ENCODE measurements at places on chromosomes 3 and 15.
A peak's percentile ranks its signal among the peaks of the same experiment; 100 is the strongest.

DNA sequence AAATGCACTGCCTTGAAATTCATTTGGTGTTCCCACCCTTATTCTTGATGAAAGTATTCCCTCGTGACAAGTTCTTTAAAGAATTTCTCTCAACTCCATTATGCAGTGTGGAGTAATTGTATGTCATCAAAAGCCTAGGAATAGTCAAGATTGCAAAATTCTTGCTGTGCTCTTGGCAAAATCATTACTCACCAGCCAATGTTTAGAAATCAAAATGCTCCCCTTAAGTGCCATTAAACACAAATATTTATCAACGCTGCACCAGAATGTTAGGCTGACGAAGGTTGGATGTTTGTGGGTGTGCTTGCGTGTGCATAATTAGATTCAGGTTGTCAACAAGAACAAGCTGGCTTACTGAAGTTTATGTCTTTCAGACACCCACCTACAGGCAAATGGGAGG is 40.5 kb downstream of the SST start:
- no peak for DNase-seq

DNA sequence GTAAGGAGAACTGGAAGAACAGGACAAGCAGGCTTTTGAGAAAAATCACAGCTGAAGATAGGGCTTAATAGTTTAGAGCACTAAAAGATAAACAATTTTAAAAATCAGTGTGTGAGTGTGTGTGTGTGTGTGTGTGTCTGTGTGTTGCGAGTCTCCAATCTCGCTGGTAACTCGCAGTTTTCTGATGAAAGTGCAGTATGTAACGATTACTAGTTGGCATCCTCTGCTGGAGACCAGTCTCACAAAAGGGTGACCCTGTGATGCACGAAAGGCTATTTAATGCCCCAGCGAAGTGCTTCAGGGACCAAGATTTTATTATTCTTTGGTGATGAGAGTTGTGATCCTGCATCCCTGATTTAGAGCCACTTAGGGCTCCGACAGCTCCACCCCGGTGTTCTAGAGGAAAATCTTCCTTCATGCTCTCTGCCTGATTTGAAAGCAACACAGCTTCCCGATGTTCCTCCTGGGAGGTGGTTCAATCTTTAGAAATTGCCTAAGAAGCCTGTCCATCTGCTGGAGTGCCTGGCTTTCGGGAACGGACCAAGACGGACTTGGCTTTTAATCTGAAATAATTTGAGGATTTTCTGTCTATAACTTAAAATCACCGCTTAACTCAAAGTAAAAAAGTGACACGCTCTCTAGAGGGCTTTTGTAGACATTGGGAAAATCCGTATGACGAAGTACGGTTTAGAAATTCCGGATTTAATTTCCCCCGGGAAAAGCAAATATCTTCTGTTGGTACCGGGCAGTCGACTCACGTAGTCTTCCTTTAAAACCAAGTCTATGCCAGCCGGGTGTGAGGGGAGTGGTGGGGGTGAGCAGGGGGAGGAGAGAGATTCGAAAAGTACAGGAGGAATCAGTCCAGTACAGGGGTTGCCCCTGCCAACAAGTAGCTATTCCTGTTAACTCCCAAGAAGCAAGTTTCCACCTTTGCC is 1.1 kb upstream of the ALCAM start:
- no peak for DNase-seq

- DNase-seq, result no peak
Observed at GRCh38 chr15:100920516-100921135, 1.5 kb downstream of the LRRK1 start.

DNA sequence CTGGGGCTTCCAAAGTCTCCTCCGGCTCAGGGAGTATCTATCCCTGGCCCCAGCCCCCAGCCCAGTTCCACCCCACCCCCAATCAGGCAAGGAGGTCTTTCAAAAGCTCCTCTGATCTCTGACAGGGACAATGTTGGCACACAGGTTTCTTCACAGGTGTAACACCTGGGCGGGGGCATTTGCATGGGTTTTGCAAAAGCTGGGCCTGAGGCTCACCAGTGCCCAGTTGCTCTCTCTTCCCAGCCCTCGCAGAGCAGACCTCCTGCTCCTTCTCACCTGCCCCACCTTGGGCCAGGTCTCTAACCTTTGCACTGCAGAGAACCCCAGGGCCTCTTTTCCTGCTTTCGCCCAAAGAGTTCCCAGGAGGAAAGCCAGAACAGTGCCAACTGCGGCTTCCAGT is 8.6 kb upstream of the CSK start:
- DNase-seq, result no peak

DNA sequence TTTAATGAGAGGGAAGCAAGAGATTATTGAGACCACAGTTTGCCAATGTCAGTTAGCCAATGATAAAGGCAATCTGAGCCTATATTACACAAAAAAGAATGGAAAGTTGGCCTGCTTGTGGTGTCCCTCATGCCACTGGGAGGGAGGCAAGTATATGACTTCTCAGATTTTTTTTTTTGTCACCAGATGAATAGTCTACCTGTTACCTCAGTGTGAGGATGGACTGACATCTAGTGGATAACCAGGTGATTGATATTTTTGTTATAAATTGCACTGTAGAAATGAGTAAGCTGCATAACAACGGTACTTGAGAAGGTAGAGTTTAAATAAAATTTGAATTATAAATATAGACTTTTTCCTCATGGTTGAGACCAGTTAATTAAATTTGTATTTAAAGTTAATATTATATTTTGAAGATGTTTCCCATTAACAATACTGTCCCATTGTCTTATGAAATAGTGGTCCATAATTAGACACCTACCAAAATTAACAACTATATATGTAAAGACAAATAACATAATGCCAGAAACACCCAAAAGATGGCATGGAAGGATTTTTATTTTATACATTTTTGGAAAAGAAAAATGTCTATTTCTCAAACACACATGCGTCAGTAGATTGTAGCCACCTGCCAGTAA is 237.8 kb upstream of the GADL1 start:
- DNase-seq, result no peak

- no peak for DNase-seq
Observed at GRCh38 chr3:192207239-192207638, 520.1 kb downstream of the FGF12 start.

GRCh38 chr3:145882436-145882835 is 278.5 kb downstream of the PLOD2 start:
- DNase-seq, result no peak

DNA sequence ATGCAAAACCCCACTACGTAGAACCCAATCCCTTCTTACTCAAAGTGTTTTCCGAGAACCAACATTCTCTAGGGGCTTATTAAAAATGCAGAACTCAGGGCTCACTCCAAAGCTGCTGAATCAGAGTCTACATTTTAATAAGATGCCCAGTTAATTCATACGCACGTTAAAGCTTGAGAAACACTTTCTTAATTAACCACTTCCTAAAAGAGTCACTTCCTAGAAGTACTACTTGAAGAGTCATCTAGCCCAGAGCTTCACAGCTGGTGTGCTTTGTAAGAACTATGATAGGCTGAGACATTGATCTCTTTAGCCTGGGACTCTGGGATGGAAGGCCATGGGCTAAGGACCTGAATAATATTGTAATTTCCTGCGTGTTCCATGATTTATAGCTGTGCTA is 9.0 kb downstream of the COL6A5 start:
- no peak for DNase-seq

- no peak for DNase-seq
Observed at GRCh38 chr3:71237672-71238071, 345.9 kb downstream of the FOXP1 start.

- peak; percentile 73 for DNase-seq
Observed at GRCh38 chr3:114827495-114827894, 319.6 kb downstream of the ZBTB20 start.

Data from NCI-H1694 treated with DMSO at 0.1 percent for 48 hours (cell line).